ENCODE measurements at places on chromosomes 1 and 21. TPM values are rescaled to one million over a fixed set of nuclear protein-coding genes. Genes with fewer than 3 reads are reported as not detected.

HHIPL2 gene
- 0.98 TPM for total RNA-seq

FMO4 gene
- total RNA-seq, result 27.7 TPM

XCL2 gene
- total RNA-seq, result not detected

PPT1 gene
- 126 TPM for total RNA-seq

NR0B2 gene
- total RNA-seq, result not detected

COP1 gene
- total RNA-seq, result 65.9 TPM

IL19 gene
- not detected for total RNA-seq

PTCH2 gene
- total RNA-seq, result 2.2 TPM

FCGR3B gene
- total RNA-seq, result 3.9 TPM

SLC26A9 gene
- not detected for total RNA-seq

CELSR2 gene
- total RNA-seq, result 13.8 TPM

OR2AK2 gene
- not detected for total RNA-seq

FYB2 gene
- total RNA-seq, result 22.9 TPM

KRTAP21-2 gene
- not detected for total RNA-seq

CD101 gene
- total RNA-seq, result 0.32 TPM

AMPD1 gene
- total RNA-seq, result 2.9 TPM

SH2D2A gene
- total RNA-seq, result not detected

VTCN1 gene
- total RNA-seq, result 0.16 TPM

GIPC2 gene
- 2.6 TPM for total RNA-seq

PGBD5 gene
- 0.59 TPM for total RNA-seq

PRAMEF17 gene
- not detected for total RNA-seq

NTRK1 gene
- 4.9 TPM for total RNA-seq

EPHA10 gene
- total RNA-seq, result 2.6 TPM

CA14 gene
- not detected for total RNA-seq

C8B gene
- not detected for total RNA-seq

NHLH2 gene
- not detected for total RNA-seq

CFH gene
- total RNA-seq, result 59.7 TPM

NUDT4B gene
- 47.5 TPM for total RNA-seq

CALML6 gene
- total RNA-seq, result not detected

C1orf226 gene
- total RNA-seq, result 13.8 TPM

NFASC gene
- total RNA-seq, result 19.5 TPM
